ENCODE measurements at places on chromosomes 7 and 10.

DNA sequence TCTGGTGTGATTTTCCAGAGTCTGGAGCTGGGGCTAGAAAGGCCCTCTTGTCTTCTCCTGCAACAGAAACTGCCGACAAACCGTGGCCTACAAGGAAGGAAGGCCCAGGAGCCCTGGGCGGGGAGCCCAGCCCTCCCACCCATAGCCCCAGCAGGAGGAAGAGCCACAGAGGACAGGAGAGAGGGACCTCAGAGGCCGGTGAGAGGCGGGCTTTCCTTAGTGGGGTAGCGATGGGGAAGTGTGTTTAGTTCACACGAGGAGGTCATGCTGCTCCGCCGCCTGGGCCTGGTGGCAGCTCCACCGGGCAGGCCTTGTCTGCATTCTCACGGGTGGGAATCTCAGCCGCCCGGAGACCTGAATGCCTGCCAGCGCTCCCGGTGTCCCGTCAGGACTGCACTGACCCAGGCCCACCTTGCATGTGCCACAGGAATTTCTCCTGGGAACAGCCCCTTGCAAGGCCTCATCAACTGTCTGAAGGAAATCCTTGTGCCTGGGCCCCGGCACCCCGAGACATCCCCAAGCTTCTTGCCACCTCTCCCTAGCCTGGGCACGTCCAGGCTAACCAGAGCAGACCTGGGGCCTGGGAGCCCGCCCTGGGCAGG lies 50.9 kb downstream of the ZNF467 start:
- no peak for DNase-seq

DNA sequence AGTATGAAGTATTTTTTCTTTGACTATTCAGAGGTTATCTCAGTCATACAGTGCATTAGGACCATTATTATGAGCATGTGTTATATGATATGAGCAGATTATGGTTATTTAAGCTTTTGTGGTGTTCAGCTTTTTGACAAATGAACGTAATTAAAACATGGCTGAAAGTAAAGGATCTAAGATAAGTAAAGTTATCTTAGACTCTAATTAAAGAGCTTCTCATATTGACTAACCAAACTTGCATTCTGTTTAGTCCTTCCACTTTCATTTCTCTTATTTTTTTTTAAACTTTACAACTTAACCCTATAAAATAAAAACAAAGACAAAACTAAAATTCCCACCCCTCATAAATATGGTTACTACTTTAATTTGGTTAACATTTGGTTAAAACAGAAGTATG lies 6.9 kb upstream of the GPR85 start:
- no peak for DNase-seq

GRCh38 chr10:113897693-113898618 lies 43.5 kb downstream of the NHLRC2 start:
- no peak for DNase-seq

- DNase-seq = no peak
Measured at GRCh38 chr7:128000048-128000447, 31.2 kb downstream of the LRRC4 start.

DNA sequence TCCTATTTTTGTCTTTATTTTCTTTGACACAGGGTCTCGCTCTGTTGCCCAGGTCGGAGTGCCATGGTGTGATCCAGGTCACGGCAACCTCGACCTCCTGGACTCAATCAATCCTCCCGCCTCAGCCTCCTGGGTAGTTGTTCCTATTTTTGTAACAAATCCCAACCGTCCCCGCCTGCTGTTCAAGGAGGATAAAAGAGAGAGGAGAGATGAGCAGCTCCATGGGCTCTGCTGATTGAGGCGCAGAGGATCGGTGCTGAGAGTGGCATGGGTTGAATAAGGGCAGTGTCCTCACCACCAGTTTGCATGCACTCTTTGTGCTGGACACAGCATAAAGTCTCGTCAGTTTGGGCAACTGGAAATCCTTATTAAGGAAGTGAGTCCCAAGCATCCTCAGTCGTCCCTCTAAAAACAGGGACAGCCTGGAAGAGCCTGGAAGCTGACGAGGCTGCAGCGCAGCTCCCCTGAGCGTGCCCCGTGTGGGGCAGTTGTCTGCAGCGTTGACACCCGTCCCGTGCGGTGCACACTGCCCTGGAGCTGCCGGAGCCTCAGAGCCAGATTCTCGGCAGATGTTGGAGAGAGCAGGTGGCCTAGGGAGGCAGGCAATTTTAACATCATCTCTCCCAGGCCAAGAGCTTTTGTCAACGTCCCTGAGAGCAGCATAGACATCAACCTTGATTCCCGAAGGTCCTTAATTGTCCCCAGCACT lies 404.2 kb upstream of the RNF32 start:
- DNase-seq = no peak

- DNase-seq = no peak
Measured at GRCh38 chr10:74778436-74779094, 47.8 kb upstream of the KAT6B start.

DNA sequence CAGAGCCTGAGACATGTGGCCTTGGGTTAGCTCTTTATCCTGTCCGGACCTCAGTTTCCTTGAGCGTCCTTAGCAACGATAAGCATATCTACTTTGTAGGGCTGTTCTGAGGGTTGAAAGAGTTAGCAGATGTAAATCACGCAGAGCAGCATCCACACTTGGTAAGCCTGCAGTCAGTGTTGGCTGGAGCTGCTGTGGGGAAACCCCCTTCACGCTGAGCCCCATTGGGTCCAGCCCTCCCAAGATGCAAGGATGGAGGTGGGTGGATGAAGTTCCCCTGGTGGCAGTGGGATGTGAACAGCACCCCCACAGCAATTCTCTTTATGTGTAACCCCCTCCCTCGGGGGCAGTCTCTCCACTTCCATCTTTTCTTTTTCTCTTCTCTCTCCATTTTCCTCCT lies 109.9 kb downstream of the PLXNA4 start:
- DNase-seq = no peak
